ENCODE measurements at places on chromosomes 1 and 21.

- DNase-seq, result no peak
Measured at GRCh38 chr1:36123356-36123755, 1.7 kb downstream of the COL8A2 start.

DNA sequence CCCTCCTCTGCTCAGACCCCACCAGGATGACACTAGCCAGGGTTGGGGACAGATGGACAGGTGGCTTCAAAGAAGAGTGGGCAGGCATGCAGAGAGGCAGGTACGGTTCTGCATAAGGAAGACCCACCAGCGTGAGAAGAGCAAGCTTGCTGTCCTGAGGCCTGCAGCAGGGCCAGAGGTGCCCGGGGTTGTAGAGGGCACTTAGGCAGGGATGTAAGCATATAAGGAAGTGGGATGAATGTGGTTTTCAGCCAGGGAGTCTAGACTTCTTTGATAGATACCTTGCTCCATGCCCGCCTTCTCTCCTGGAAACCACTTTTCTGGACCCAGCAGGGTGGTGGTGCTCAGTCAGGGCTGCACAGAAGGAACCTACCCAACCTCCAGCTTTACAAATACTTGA is 1.4 kb downstream of the TTC39A start:
- DNase-seq, result no peak

DNA sequence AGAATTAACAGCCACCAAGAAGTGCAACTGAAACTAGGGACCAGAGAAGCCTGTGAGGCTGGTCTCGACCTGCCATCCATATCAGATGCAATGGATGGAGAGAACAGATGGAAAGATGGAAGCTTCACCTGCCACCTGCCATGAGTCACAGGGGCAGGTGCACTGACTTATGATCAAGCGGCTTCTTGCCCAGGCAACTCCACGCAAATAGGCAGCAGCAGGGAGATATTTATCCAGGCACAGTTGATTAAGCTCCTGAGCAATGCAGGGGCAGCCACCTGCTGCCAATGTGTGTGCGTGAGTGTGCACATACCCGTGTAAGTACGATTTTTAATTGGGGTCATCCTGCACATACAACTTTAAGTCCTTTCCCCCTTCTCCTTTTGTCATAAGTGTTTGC is 174.2 kb downstream of the PTPRU start:
- no peak for DNase-seq

DNA sequence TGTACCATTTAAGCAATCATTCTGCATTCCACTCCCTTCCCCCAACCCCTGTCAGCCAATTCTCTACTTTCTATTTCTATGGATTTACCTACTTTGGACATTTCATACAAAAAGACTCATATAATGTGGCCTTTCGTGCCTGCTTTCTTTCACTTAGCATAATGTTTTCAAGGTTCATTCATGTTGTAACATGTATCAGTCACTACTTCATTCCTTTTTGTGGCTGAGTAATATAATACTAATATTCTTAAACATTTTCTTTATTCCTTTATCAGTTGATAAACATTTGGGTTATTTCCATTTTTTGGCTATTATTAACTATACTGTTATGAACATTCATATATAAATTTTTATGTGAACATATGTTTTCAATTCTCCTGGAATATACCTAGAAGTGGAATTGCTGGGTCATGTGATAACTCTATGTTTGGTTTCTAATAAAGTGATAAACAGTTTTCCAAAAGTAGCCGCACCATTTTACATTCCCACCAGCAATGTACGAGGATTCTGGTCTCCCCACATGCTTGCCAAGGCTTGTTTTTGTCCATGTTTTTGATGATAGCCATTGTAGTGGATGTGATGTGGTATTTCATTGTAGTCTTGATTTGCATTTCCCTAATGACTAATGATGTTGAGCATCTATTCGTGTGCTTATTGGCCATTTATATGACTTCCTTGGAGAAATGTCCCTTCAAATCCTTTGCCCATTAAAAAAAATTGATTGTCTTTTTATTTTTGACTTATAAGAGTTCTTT is 61.9 kb upstream of the GNG12 start:
- no peak for DNase-seq

All from right forelimb (tissue), 1 donor.